NCI-H526 treated with DMSO at 0.1 percent for 48 hours (cell line): ENCODE measurements at places on chromosomes 2 and 18.

GRCh38 chr2:9249020-9249800 lies 42.6 kb downstream of the ASAP2 start:
- no peak for DNase-seq

DNA sequence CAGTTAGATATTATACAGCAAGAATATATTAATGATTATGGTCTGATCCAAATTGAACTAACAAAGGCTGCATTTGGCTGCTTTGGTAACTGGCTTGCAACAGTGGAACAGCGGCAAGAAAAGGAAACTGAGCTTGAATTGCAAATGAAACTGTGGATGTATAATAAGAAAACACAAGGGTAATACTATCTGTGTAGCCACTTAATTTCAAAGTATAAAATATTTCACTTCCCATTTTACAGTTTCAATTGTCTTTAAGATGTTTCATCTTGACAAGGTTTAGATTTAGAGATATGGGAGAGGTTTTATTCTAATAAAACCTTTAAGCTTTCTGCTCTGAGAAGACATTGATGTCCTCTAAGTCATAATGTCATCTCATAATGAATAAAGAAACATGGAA lies 23.8 kb downstream of the WDR75 start:
- DNase-seq = no peak

DNA sequence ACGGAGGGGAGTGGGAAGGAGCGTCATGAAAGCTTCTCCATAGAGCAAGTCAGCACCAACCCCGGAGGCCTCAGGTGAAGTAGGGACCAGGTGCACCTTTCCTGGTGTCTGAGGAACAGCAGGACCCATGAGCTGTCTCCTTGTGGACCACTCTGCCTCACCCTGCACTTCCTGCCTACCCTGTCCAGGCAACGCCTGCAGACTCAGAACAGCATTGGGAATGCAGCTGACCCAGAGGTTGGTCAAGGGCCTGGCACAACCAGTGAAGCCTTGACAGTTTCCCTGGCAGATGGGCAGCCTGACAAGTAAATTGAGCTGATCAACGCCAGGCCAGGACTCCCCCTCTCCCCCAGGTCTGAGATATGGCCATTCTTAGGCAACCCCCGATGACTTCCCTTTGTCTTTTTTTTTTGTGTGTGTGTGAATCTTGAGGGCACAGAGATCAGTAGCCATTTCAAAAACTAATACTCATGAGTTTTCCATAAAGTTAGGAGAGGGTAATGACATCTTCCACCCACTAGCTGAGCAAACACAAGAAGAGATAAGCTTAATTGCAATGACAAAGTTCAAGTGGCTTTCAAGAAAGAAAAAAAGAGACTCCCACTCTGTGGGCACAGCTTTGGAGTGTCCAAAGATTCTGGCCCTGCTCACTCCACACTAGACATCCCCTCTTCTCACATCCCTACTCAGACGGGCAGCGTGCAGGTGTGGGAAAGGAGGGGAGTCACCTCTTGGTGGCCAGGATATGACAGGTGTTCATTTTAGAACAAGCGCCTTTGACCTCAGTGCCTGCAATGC lies 3.5 kb upstream of the FABP1 start:
- no peak for DNase-seq

DNA sequence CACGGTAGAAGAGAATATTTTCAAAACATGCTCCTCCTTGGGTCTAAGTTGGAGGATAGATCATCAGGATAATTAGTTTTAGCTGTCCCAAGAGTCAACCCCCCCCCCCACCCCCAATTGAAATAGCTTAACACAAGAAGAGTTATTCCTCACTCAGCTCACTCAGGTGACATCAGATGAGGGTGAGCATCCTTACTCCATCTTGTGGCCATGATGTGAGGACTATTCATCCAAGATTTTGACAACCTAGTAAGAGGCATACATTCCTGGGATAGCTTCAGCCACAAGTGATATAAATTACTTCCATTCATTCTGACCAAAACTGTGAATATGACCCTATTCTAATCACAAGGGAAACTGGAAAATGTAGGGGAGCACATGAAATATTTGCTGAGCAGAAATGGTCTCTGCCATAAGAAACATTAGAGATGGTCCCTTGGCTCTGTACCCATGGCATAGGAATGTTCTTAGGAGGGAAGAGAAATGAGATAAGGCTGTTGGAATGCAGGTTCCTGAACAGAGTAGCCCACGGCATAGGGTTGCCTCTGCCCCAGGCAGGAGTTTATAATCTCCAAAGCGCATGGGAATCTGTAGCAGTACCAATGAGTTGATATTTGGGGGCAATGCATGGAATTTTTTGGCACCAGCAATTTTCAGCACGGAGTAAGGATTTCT lies 257.2 kb downstream of the CYRIA start:
- DNase-seq = no peak

DNA sequence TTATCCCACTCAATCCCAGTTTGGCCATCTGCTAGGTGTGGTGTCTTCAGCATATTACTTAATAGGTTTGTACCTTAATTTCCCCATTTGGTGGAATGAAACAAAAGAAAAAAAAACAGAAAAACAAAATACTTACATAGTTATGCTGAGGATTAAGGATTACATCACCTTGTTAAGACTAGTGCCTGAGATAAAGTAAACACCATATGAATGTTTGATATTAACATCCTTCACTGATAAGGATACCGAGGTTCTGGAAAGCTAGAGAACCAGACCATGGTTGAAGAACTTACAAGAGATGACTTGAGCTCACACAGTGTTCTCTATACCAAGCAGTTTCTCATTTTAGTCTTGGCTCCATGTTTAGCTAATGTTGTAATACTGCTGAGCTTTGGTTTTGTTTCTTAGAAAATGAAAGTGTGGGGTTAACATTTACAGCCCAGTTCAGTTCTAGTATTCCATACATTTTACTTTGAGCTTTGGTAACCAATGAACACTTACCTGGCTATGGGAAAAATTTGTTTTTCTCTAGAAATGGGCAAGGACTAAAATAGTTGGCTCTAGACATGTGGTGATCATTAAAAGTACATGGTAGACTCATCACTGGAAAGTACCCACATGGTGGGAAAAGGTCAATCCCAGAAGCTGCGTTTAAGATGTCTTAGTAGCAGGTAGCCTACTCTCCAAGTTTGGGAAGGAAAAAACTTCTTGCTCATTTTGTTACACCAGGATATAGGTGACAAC lies 5.8 kb upstream of the GPD2 start:
- no peak for DNase-seq

GRCh38 chr18:26865557-26865956 lies at the start of gene AQP4:
TSS of gene AQP4 (minus strand) at chr18:26865707. CDS start at chr18:26865689, 18 bp downstream.
- peak; percentile 11 for DNase-seq

- peak; percentile 71 for DNase-seq
Measured at GRCh38 chr2:201118961-201119854, 3.2 kb downstream of the CFLAR start.

- DNase-seq = no peak
Measured at GRCh38 chr2:145114726-145115125, 594.8 kb upstream of the ZEB2 start.

- peak; percentile 17 for DNase-seq
Measured at GRCh38 chr2:164714471-164714870, 93.2 kb upstream of the GRB14 start.

DNA sequence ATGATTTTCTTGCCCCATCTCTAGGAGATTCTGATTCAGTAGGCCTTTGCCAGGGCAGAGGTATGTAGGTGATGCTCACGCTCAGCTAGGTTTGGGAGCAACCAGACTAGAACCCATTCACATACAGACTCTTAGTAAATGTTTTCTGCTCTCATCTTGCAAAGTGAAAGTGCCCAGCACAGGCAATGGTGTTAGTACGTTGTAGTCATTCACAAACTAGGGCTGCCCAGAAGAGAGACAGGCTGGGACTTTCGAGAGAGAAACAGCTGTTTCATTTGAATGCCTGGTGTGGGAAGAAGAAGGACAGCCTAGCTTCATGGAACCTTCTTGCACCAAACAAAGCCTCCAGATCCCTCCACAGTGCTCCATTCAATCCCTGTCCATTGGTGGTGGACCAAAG lies 19.4 kb downstream of the DDX18 start:
- DNase-seq = no peak

DNA sequence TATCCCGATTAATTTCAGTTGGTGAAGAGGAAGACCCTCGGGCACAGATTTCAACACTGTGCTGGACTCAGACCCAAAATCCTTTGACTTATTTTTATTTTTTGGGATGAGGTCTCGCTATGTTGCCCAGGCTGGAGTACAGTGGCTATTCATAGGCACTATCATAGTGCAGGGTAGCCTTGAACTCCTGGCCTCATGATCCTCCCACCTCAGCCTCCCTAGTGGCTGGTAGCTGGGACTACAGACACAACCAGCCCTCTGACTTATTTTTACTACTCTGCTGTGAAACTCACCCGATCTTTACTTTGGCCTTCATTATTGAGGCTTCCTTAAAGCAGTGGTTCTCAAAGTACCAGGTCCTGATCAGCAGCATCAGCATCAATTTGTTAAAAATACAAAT lies 18.2 kb upstream of the ADAM17 start:
- DNase-seq = no peak

GRCh38 chr2:213868526-213868925 lies 542.3 kb upstream of the VWC2L start:
- DNase-seq = no peak

DNA sequence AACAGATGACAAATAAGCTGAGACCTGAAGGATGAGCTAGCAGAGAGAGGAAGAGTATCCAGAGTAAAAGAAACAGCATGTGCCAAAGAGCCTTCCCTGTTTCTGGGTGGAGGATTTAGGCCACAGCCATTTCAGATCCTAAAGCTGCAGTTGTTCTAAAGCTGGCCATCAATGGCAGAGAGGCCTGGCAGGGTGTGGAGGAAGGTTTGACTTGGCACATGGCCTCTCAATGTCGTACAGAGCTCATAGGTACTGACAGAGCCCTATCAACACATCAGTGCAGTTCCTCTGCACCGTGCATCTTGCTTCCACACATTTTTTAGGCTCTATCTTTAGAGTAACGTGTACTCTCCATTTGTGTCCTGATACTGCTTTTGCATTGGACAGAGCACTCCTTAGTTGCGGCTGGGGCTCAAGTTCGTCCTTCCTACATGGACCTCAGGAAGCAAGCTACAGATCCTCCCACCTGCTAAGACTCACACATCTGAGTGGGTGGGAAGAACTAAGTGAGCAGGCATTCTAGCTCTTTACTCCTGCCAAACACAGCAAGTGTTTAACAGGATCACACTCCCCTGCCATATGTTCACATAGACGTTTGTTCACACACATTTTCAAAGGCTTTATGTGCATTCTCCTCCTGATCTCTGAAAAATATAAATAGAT lies 3.0 kb upstream of the CHMP3 start:
- DNase-seq = no peak

DNA sequence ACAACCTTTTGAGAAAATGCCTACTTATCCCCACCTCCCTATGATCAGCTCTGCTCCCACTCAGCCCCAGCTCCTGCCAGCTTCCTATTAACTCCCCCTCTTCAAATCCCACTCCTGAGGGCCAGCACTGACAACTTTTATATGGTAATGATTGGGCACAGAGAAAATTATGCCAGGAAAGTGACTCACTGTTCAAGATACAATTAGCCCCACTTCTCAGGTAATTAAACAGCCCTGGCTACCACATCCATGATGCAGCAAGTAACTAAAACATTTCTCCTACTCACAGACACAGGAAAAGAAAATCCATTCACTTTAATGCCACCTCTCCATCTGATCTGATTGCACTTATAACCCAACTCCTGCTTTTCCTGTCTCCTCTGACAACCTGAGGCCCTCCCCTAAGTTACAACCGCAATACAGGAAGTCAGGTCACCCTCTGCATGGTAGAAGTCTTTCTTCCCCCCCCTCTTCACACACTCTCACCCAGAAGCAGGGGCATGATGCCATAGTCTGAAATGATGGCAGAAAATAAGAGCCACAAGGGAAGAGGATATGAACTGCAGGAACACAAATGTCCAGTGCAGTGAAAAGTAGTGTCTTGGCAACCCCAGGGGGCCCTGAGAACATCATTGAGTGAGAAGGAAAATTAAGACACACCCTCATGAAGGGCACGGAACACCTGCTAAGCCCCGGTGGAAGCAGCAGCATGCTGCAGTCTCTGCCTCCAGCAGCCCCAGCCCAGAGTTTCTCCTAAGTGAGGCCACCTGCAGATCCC lies 54.4 kb downstream of the STK39 start:
- no peak for DNase-seq
